ENCODE measurements at places on chromosomes 16 and 17.

DNA sequence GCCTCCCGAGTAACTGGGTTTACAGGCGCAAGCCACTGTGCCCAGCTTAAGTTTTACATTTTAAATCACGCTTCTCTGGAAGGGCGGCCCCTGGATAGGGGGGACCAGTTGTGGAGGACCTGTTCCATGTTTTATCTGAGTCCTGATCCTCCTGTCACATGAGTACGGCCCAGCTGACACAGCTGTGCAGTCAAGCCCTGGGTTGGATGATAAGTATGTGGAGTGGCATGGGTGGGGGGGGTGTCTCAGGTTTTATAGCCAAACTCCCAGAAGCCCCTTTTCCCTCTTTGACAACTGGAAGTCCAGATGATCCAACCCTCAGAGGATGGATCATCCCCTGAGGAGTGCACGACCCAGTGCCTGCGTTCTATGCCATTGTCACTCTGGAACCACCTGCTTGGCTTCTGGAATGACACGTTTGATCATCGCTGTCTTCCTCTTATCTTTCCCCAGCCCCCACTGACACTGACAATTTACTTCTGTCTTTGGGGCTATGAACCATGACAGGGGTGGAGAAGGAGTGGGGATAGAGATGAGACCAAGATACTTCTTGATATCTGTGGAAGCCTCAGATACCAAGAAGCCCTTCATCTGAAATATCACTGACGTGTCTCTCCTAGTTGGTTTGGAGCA is 191.2 kb downstream of the MSI2 start:
- DNase-seq: no peak

- DNase-seq: no peak
Measured at GRCh38 chr17:76005263-76006149, 4.9 kb downstream of the CDK3 start.

DNA sequence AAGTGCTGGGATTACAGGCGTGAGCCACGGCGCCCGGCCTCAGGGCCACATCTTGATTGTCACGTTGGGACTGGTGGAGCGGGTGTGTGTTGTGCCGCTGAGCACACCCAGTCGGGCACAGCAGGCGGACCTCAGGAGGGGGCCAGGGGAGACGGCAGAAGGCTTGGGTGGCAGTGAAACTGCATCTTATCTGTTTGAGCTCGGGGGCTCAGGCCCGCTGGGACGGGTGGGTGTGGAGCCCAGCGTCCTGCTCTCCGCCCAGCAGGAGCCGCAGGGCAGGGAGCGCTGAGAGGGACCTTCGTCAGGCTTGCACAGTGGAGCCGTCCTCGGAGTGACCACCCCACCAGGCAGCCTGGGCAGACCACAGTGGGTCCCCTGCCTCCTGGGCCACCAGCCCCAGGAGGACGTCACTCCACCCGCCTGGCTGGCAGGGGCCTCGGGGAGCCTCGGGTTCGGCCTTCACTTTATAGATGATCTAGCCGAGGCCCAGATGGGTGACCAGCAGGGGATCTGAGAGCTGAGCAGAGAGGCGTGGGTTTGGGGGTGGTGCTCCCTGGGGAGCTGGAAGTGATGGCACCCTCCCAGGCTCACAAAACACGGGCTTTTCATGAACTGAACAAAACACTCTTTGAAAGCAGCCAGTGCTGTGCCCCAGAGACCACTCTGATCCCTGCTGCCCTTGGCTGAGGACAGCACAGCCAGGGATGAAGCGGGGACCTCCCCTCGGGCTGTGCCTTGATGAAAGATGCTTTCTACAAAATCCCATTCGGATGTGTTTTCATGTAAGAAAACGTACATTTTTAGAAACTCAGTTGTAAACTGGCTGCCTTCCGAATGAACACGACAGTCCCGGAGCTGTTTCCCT is 181.1 kb downstream of the SEC14L1 start:
- no peak for DNase-seq

DNA sequence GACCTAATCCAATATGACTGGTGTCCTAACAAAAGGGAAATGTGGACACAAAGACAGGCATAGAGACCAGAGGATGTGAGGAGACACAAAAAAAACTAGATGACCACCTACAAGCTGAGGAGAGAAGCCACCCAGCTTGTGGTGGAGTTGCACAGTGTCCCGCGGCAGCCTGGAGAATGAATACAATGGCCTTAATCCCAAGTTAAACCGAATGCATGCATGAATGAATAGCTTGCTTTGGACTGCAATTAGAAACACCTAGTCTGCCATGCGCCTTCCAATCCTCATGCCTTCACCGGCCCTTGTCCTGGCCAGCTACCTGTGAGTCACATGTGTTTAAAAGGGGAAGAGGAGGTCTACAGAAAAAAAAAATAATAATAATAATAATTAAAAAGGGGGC is 72.0 kb downstream of the CNGB1 start:
- no peak for DNase-seq

DNA sequence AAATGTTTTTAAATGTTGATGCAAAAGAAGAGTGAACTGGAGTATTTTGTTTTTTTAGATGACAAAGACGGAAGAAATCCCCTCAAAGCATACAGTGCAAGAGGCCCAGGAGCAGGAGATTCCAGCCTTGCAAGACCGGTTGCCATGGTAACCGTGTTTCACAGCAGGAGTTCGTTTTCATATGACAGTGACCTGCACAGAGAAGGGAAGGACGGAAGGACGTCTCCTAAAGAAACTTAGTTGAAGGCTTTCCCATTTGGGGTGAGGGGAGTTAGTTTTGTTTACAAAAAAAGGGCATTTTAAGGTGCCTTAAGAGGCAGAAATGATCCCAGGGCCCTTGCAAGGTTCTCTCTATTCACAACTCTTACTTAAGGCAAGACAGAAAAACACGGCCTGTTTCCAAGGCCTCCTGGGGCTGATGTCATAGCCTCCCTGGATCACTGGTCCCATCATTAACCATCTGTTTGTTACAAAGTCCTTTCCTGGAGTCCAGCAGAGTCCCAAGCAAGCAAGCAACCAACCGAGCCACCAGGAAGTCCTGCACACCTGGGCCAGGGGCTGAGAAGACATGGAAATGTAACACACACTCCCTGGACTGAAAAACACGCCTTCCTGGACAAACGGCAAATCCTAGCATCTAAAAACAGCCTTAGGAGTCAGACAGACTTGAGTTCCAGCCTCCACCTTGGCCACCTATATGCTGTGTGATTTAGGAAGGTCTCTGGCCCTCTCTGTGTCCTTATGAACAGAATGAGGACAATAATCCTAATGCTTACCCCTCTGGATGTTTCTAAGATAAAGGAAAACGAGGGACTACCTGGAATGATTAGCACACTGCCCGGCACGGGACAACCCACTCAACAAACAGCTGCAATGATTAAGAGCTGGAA is 30.3 kb upstream of the RPH3AL start:
- DNase-seq: peak; percentile 81

GRCh38 chr16:77434022-77434529 is 758 bp downstream of the ADAMTS18 start:
- no peak for DNase-seq

- DNase-seq: no peak
Measured at GRCh38 chr16:2968368-2968737, 795 bp upstream of the PAQR4 start.

- no peak for DNase-seq
Measured at GRCh38 chr16:56637814-56638750, at the start of gene MT1A. Gene MT1A, plus strand, starts transcription at chr16:56638666. Its CDS starts 73 bp downstream, at chr16:56638739.

DNA sequence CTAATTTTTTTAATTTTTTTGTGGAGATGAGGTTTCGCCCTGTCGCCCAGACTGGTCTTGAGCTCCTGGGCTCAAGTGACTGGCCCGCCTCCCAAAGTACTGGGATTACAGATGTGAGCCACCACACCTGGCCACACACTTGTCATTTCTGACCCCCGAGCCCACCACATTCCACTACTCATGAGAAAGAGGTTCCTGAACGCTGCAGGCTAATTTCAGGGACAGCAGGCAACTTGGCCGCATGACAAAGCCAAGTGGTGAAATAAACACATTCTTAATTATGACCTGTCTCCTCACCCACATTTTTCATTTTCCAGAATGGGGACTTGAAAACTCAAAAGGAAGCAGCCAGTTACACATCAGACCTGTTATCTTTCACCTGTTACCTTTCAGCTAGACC is 114.5 kb downstream of the ABCC6 start:
- DNase-seq: no peak

GRCh38 chr16:75377729-75378386 is 55.4 kb downstream of the CFDP1 start:
- DNase-seq: no peak

DNA sequence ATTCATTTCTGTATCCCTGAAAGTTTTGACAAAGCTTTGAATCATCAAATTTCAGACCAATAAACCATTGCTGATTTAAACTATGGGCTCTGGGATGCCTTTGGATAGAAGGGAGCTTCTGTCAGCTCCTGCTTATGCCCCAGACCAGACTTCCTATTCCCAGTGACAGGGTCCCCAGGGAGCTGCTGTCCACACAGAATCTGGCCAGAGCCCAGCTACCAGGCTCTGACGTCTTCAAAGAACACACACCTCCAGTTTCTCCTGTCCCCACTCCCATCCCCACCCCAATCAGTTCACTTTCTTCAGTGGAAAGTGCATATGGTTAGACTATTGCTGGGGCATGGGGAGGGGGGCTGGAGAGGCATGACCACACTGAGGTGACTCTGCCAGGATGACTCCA is 51.6 kb upstream of the SREBF1 start:
- DNase-seq: no peak
